ENCODE measurements at places on chromosomes 3 and 15.

DNA sequence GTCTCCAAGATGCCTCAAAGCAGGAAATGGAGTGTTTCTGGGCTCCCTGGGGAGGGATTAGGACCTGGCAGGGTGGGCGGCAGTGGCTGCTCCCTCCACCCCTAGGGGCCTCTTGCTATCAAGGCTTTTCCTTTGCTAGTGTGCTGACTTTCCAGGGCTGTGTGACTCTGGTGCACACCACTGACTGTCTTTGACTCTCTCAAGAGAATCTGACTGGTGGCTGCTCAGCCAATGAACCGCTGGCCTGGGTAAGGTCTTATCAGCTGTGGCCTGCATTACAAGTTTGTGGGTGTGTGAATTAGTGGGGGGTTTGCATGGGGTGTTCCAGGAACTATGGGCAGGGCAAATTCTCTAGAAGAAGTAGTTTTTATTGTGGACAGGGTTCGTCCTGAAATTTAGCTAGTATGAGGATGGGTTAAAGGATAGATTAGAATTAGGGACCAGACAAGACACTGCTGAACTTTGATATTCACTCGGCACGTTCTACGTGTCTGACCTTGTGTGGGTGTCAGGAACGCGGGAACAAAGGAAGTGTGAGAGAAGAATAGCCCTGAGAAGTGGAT, 29.5 kb downstream of the SIAH2 start:
- no peak for DNase-seq

DNA sequence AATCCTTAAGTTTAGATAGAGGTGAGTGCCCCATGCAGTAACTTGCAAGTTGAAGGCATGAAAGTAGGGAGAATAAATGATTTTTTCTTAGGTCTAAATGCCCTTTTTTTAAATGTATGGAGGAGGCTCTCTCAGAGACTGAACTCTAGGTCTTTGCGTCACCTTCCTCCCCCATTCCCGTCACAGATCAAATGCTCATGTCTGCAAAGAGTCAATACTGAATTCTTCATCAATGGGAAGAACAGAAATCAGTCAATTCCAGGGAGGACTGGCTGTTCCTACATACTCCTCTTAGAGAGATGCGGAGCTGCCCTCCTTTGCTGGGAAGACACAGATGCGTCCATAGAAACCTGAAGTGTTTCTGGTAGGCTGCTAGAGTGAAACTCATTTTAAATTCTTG, 98.2 kb downstream of the ARPP21 start:
- no peak for DNase-seq

- DNase-seq: no peak
Observed at GRCh38 chr15:77731945-77732344, 99.2 kb upstream of the LINGO1 start.

GRCh38 chr3:15284121-15284889, 48.1 kb downstream of the SH3BP5 start:
- DNase-seq: no peak
